Muscle of leg (tissue), 16 donors: ENCODE measurements at places on chromosomes 5 and 9. TPM values are rescaled to one million over a fixed set of nuclear protein-coding genes. Genes with fewer than 3 reads are reported as not detected.

PANK3 gene
- total RNA-seq: 42.5 TPM

DNA sequence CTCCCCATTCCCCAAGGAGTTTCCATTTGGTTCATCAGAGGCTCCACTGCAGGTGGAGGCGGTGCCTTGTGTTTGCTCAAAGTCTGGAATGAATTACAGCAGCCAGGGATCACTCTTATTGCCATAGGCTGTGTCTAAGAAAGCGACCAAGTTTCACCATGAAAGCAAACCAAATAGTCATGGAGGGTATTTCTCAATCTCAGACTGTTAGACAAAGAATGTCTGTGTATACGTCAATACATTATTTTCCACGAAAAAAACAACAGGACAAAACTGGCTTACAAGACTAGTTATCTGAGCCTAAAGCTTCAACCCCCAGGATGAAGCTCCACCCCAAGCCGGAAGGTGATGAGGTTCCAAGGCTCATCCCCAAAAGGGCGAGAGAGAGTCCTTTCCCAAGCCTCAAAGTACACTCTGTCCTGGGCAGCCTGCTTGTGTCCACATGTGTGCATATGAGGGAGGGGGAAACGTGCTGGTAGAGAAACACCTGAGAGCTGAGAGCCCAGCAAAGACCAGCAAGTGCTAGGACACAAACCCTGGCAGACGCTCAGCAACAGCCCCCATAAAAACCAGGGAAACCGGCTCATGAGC is 4.3 kb downstream of the B4GALT1 start:
- no peaks in the 10 kb centered on the region for H3K27me3 ChIP-seq
- H3K36me3 ChIP-seq: no peaks in the 10 kb centered on the region
- H3K4me1 ChIP-seq: peaks cover 85% of the 10 kb centered on the region
- peak overlapping the region; percentile 83 for H3K27ac ChIP-seq

- no peak for DNase-seq
- H3K4me3 ChIP-seq: no peak overlapping the region
- H3K27me3 ChIP-seq: no peaks in the 10 kb centered on the region
- no peaks in the 10 kb centered on the region for H3K36me3 ChIP-seq
- H3K27ac ChIP-seq: no peak overlapping the region
- no peaks in the 10 kb centered on the region for H3K4me1 ChIP-seq
These were observed 349.9 kb downstream of the EFNA5 start for GRCh38 chr5:107320846-107321245.

GRCh38 chr9:90991953-90992352 is 190.3 kb downstream of the SYK start:
- no peak overlapping the region for H3K4me3 ChIP-seq
- no peak overlapping the region for H3K27ac ChIP-seq
- H3K36me3 ChIP-seq: no peaks in the 10 kb centered on the region
- no peaks in the 10 kb centered on the region for H3K27me3 ChIP-seq
- H3K4me1 ChIP-seq: no peaks in the 10 kb centered on the region
